ENCODE measurements at places on chromosomes 3 and 15.

GRCh38 chr15:64772488-64772887, 2.9 kb downstream of the RBPMS2 start:
- no peak for DNase-seq

DNA sequence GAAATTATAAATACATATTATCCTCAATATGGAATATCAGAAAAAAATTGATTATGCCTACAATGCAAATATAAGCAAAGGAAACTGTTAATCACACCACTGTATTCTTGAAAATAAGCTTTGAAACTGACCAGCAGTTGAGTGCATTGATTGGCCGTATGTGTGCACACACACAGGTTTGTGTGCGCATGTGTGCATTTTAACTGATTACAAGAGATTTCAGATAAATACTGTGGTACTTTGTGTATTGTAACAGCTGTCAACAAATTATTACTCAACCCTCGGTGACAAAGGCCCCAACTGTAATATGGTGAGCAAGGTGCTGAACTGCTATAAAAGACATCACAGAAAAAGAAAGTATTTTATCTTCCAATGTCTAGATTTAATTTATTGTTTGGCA, 1238.9 kb upstream of the ALCAM start:
- no peak for DNase-seq

GRCh38 chr3:149967086-149967685, 3.5 kb downstream of the PFN2 start:
- DNase-seq = no peak

DNA sequence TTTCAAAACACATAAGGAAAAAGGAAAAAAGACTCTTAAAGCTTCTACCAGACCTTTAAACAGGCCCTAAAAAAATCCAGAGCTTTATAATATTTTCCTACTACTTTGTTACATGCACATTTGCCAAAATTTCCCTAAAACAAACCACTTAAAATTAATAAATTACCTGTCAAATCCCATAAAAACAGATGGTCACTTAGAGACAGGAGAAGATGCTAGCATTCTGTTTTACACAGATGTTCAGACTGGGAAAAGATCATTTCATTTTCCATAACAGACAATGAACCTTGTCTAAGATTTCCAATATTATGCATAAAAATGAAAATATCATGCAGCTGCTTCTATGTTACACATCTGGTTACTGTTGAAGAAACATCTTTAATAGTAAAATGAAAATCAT, 66.6 kb downstream of the SUCLG2 start:
- DNase-seq = no peak

All from Calu3 (cell line).